ENCODE measurements at places on chromosomes 3 and 15.

- no peak for DNase-seq
Measured at GRCh38 chr3:194672876-194673275, 885 bp upstream of the LSG1 start.

DNA sequence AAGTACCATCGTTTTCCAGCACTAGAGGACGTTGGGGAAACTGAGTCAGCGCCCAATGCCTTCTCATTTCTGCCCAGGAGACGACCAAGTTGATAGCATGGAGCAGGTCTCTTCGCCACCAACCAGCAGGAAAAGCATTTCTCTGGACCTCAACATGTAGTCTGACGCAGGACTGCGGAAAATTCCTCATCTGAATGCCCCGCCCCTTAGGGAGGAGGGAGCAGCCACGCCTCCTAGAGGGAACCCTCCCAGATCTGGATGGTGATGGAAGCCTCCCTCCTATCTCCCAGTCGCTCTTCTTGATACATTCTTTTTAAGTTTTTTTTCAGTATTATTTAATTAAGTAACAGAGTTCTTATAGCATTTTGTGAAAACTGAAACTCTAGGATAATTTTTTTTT lies 17.4 kb upstream of the MINDY4B start:
- DNase-seq, result no peak

DNA sequence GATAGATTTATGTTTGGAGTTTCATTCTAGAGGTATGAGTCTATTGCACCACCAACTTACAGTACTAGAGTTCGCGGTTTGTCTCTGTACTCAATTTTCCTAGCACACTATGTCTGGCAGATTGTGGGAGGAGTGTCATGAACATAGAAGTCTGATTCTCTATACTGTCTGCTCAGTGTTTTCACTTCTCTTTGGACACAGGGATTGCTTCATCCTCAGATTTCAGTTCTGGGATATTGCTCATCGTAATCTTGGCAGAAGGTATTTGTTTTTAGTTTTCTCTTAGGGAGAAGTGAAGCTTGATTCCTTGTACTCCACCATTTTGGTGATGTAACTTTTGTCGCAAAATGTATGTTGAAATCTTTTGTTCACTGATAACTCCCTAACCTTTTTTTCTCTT lies 27.8 kb upstream of the AZI2 start:
- no peak for DNase-seq

DNA sequence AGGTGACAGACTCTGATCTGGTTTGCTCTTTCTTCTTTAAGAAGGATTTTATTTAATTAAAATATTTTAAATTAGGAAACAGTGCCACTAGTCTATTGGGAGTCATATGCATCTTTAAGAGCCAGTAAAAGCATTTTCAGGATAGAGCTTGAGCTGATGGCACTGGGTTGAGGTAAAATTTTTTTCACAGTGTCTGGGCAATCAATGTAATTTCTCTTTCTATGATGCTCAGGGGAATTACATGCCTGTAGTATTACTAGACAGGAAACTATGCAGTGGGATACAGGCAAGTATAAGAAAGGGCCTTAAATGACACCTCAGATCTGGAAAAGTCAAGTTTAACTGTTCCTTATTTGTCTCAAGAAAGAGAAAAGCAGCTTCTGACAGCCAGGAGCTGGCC lies 76.4 kb downstream of the GAP43 start:
- DNase-seq, result no peak

- no peak for DNase-seq
Measured at GRCh38 chr3:30457726-30458125, 148.7 kb upstream of the TGFBR2 start.

GRCh38 chr3:159877924-159878323 lies 110.7 kb upstream of the IL12A start:
- DNase-seq, result no peak

GRCh38 chr15:63244976-63245645 lies 32.3 kb upstream of the APH1B start:
- DNase-seq, result no peak

GRCh38 chr15:87755226-87755625 lies 501.3 kb downstream of the NTRK3 start:
- no peak for DNase-seq

DNA sequence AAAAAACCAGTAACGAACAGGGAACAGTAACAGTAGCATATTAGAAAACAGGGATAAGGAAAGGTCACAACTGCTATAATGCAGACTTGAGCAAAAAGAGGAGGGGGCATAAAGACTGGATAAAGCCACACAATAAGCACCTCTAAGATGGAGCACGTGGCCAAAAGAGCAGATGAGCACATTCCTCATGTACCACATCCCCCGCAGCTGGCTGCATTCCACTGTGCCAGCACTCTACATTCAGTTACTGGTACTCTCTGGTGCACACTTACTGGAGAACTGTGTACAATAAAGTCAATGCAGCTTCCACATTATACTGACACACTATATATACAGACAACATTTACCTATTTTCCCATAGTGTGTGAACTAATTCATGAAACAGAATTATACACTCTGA lies 64.7 kb downstream of the UBE3A start:
- DNase-seq, result no peak

GRCh38 chr3:189772584-189772983 lies 141.4 kb downstream of the TP63 start:
- no peak for DNase-seq

- DNase-seq, result no peak
Measured at GRCh38 chr3:46844397-46844796, 18.8 kb downstream of the MYL3 start.

DNA sequence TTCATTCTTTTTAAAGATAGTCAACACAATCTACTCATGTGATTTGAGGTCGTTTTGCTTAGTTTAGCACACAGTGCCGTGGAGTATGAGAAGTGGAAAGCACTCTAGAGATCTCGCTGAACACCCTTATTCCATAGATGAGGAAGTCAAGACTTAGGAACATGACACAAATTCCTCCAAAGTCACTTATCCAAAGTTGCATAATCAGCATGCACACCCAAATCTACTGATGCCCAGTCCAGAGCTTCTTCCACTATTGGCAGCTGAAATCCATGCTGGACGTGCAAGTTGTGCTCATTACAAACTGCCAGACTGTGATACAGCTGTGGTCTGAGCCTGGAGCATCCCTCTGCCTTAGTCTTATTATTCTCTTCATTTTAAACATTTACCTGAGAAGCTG lies 83.5 kb upstream of the ZNF280D start:
- no peak for DNase-seq

DNA sequence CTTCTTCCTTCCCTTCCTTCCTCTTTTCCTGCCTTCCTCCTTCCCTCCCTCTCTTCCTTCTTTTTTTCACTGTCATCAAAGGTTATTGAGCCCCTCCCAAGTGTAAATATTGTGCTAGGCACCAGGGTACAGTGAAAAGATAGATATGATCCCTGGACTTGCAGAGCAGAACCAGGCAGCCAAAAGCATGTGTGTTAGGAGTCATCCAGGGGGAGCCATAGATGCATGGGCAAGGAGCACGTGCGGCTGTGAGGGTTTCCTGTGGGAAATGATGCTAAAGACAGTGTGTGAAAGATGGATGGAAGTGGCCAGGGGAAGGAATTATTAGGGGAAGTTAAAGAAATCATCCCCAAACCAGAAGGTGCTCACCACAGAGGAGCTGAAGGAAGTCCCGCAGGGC lies 65.2 kb downstream of the NR2F2 start:
- DNase-seq, result no peak

- no peak for DNase-seq
Measured at GRCh38 chr3:52532517-52532837, 1.2 kb downstream of the NT5DC2 start.

DNA sequence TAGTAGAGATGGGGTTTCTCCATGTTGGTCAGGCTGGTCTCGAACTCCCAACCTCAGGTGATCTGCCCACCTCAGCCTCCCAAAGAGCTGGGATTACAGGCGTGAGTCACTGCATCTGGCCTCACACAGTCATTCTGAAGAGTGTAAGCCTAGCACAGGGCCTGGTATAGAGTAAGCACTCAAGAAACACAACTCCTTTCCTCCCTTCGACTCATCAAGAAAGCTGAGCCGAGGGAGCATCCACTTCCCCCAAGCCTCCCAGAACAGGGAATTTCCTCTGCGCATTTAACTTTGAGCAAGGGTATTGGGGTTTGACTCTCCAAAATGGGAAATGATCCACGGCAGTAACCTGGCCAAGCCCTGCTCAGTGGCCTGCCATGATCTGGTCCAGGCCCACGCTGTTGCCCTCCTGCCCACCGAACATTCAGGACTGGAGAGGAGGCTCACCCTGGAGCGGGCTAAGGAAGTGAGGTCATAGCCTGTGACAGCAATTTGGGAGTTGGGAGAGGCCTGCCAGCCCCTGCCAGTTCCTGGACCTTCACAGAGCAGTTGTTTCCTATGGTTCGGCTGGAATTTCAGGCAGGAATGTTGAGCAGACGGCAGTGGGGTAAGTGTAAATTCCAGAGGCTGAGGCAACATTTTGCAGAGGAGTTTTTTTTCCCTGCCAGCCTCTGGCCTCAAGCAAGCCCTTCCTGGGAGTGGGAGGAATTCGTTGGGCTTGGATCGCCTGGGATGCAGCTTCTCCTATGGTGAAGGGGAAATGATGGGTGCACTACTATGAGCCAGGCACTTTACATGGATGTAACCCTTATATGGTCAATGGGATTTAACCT lies 21.2 kb upstream of the SMAD3 start:
- no peak for DNase-seq

- peak; percentile 60 for DNase-seq
Measured at GRCh38 chr3:100590114-100590839, 19.1 kb upstream of the ADGRG7 start.

DNA sequence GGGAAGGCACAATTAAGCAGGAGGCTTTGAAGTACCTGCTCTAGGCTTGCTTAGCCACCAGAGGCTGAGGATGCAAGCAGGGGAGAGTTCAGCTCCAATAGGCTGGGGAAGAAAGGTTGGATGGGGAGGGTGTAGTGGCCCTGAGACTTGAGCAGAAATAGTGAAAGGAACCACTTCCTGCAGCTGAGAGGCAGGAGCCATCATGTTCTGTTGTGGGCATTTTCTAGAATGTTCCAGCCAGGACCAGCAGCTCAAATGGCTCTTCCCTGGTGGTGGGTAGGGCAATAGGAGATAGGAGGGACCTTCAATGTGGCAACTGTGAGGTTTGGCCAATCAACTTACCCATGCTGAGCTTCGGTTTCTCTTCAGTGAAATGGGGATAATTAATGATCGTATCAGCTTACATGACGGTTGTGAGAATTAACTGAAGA lies 79.1 kb upstream of the CGNL1 start:
- DNase-seq, result no peak

GRCh38 chr3:66478960-66479359 lies 21.9 kb downstream of the LRIG1 start:
- DNase-seq, result no peak

DNA sequence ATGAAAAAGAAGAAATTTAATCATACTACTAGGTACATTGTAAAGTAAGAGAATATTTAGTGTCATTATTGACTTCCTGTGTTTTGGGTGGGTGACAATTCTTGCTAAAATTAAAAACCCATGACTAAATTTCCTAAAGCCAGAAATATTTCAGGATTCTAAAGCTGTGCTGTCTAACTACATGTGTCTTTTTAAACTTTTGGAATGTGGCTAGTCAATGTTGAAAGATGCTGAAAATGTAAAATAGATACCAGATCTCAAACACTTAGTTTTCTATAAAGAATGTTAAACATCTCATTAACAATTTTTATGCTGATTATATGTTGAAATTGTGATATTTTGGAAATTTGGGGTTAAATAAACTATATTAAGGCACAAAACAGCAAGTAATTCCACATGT lies 308.9 kb upstream of the TMCO5A start:
- no peak for DNase-seq

Data from foreskin melanocyte (primary cell).